Stimulated activated CD4-positive, alpha-beta T cell treated with anti-CD3 and anti-CD28 coated beads, Interleukin-12 subunit alpha, Interleukin-12 subunit beta, amount 100 ng/mL, for 48 hours (primary cell): ENCODE measurements at places on chromosomes 13 and 19.

GRCh38 chr19:1470305-1471009 lies 8.6 kb downstream of the C19orf25 start:
- peak; percentile 69 for DNase-seq

DNA sequence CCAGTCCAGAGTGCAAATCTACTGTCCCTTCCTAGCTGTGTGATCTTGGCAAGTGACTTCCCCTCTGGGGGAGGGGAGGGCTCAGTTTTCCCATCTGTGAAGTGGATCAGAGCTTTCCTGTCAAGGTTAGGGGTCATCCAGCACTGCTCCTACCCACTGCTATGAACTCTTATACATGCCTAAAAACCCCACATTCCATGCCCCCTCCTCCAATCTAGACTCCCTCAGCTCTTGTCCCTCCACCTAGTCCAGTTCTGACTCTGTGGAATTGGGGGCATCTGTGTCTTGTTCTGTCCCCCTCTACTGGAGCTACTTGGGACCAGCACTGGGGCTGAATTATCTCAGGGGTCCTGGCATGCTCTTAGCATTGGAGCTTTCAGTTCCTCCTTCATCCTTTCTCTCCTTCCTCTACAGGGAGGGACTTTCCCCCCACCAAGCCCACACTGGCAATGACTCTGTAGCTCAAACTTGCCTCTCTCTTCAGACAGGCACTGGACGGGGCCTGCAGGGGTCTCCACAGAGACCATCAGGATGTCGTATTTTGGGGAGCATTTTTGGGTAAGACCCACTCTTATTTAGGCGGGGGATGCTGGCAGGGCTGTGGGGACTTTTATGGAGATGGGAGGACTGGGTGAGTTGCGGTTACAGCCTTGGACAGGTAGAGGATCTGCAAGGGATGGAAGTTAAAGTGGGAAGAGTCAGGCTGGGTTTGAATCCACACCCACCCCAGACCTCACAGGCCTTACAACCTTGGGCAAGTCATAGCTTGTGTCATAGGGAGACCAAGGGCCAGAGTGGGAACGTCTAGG lies 3.6 kb downstream of the FCHO1 start:
- DNase-seq: no peak

GRCh38 chr13:106569233-106570095 lies 1.5 kb upstream of the ARGLU1 start:
- no peak for DNase-seq

DNA sequence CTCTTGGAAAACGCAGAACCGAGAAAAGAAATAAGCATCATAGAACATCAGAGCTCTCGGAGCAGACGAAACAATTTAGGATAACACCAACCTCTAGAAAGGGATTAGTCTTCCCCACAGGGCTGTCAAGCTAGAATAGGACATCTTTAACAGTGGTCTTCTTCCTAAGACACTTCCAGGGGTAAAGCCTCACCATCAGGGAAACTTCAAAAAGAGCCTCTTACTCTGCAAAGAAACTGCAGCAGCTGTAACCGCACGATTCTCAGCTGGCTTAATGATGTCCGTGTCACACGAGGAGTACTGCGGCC lies 642 bp downstream of the ZNF571 start:
- DNase-seq: no peak

- DNase-seq: no peak
Measured at GRCh38 chr13:28474491-28475134, 20.3 kb downstream of the FLT1 start.

- DNase-seq: no peak
Measured at GRCh38 chr19:1841209-1841924, 6.9 kb downstream of the REXO1 start.

DNA sequence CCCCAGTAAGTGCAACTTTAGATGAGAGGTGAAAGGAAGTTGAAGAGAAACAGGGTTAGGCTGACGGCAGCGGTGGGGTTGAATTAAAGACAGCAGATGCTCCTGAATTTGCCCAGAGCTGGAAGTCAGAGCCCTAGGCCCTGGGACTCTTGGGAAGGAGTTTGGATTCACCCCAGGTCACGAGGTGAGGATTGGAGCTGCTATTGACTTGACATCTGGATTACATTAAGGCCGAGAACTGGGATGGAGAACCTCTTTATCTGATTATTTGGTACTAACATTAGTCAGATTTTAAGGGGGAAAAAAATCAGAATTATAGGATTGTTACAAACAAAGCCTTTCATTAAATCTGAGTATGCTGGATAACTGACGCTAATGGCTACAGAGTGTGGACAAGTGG lies 367.2 kb downstream of the ZNF536 start:
- DNase-seq: no peak
